ENCODE measurements at places on chromosomes 1 and 21.

DNA sequence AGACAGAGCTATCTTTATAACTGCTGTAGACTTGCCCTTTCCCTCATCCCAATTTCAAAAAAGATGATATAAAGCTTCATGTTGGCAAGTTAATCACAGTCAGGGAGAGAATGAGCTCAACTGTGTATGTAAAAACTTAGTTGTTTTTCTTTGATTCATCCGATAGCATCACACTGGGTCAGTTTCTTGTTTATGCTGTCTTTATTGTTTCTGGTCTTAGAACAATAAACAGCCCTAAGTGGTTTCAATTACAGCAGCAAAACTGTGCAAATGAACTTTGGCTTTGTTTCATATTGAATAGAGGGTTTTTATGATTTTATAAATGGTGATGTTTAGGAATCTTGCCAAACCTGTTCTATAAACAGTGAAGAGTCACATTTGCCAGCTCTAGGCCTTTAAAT, 423.8 kb upstream of the CXADR start:
- DNase-seq = no peak

GRCh38 chr1:210446479-210446878, 117.8 kb downstream of the HHAT start:
- peak; percentile 76 for DNase-seq

GRCh38 chr1:41751804-41752513, 166.8 kb downstream of the HIVEP3 start:
- no peak for DNase-seq

DNA sequence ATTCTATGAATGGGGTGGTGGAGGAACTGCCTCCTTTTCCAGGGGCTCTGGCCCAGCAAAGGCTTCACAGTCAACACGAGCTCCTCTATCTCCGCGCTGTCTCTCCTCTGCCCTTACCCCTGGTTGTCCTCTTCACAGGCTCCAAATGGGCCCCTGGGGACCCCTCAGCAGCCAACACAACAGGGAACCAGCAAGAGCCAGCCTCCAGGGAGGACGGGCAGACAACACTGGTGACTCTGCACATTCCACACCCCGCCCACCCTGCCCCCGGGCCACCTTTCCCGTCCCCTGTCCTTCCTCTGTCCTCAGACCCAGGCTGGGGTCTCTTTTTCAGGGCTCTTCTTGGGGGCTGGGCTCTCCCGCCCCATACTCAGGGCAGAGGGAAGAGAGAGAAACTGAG, 17.5 kb upstream of the ETV3 start:
- DNase-seq = no peak

- DNase-seq = no peak
These were observed 21.9 kb upstream of the KCNE1 start for GRCh38 chr21:34533938-34534337.

DNA sequence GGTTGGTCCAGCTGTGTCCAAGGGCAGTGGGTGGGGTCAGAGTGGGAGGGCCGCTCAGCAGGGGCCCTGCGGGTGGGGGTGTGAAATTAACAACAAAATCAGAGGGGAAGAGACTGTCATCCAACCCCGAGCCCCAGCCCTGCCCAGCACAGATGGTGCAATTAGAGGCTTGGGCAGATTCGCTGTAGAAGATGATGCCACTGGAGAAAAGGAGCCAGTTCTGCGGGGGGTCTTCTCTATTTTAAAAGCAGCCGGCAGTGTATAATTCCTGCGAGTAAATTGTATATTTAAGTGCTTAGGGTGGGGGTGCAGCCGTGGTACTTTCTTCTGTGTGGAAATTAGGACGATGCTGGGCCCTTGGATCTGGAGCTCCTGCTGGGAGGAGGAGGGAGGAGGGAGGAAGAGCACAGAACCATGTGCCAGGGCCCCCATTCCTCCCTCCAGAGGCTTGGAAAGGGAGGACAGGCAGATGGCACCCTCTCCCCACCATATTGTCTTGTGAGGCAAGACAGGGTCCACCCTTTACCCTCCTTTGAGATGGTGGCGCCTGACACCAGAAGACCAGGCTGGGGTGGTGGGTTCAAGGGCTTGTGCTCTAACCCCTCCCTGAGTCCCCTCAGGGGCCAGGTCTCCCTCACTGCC, 89.2 kb downstream of the ACTL8 start:
- DNase-seq = no peak

GRCh38 chr1:179052776-179053175, 27.1 kb downstream of the FAM20B start:
- no peak for DNase-seq

DNA sequence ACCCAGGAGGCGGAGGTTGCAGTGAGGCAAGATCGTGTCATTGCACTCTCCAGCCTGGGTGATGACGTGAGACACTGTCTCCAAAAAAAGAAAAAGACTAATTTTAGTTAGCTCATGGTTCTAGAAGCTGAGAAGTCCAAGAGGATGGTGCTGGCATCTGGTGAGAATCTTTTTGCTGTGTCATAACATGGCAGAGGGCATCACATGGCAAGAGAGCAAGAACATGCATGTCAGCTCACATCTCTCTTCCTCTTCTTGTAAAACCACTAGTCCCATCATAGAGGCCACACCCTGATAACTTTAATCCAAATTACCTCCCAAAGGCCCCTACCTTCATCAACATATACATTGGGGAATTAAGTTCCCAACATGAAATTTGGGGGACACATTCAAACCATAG, 13.8 kb upstream of the CNN3 start:
- DNase-seq = no peak

- no peak for DNase-seq
These were observed 10.3 kb downstream of the SH3GLB1 start for GRCh38 chr1:86714561-86715244.

DNA sequence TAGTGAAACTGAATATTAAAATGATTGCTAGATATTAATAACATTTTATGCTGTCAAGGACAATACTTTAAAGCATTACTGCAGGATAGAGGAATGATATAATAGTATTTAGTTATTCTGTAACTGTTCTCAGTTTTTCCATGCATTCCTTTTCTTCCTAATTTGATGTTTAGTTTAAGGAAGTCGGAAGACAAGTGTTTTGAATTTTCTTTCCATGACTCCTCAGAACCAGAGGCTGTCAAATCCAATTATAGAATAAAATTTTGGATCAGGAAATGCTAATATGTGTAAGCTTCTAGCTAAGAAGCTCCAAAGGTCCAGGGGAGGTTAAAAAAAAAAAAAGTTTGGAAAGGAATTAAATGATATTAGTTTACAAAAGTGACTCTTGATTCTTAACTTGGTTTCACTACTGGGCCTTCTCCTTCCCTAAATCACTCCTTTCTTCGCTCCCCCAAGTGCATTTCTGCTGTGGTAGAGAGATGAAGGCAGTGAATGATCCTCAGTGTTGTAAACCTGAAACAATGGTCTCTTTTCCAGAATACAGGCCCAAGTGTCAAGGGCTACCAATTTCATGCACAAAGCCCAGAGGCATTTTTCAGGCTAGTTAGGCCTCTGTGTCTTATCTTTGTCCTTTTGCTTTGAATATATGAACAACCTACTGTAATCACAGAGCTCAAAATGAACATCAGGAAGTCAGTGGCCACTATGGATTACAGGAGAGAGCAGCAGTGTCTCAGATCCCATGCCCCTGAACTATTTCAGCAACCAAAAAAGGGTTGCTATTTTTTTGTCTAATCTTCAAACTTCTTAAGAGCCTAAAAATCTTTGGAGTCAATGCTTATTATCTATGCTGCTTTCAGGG, 6.2 kb downstream of the ADSS2 start:
- DNase-seq = no peak

DNA sequence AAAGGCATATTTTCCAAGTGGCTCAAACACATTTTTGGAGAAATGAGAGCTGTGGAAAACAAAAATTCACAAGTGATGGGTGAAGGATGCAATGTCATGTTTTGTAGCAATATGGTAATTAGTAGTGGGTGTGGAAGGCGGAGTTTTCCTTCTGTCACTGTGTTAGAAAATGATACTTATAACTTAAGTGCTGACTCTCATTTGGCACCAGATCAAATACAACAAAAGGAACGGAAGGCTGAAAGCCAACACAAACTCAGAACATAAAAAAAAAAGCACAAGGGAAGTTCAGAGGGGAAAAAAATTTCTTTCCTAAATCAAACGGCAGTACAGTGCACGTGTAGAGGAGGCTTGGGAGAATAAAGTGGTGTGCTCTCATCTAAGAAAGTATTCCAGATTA, at the start of gene TNFSF18:
Gene TNFSF18, minus strand, starts transcription at position 77 of the 400 bp plus-strand sequence. Its CDS starts 45 bp downstream, at position 32.
- DNase-seq = no peak

GRCh38 chr1:87136607-87137341, 191.9 kb upstream of the LMO4 start:
- DNase-seq = no peak

- no peak for DNase-seq
These were observed 12.7 kb downstream of the EPHA10 start for GRCh38 chr1:37752213-37752582.

DNA sequence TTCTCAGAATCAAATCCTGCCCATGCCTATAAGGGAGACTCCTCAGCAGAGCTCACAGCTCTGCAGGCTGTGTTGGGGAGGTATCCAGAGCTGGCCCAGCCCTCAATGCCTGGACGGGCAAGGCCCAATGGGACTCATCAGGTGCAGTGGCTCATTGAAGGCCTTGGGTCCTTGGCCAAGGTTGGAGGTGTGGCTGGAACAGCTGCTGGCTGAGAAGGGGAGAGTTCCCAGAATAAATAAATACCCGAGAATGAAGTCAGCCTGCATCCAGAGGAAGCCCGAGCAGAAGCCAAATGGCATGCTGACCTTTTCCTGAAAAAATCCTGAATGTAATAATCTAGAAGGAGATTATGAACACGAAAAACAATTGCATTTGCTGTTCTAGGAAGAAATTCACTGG, 25.2 kb upstream of the IKBKE start:
- no peak for DNase-seq

GRCh38 chr1:39076127-39076798, 50.1 kb downstream of the NDUFS5 start:
- DNase-seq = no peak
